ENCODE measurements at places on chromosomes 6 and 20.

GRCh38 chr6:93975159-93975558 is 555.8 kb upstream of the EPHA7 start:
- no peak for DNase-seq

DNA sequence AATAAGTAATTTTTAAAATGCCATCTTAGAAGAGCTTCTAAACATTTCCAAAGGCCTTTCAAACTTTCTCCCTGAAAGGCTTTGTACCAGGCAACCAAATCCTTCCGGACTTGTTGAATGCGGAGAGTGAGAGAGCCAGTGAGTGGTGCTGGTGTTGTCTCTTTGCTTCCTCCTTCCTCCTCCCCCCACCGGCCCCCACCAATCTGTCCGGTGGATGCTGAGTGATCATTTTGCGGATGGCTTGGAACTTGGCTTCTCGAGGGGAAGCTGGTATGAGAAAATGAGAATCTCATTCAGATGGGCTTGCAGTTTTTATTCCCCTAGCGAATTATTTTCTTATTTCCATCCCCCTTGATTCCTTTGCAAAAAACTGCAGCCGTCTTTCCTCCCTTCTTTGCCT is 97.3 kb downstream of the ANKRD60 start:
- no peak for DNase-seq

- no peak for DNase-seq
Measured at GRCh38 chr20:34941226-34941625, 14.4 kb downstream of the GSS start.

- no peak for DNase-seq
Measured at GRCh38 chr20:36573798-36574365, 485 bp downstream of the TGIF2 start.

- no peak for DNase-seq
Measured at GRCh38 chr20:22490287-22491193, 93.8 kb downstream of the FOXA2 start.
